ENCODE measurements at places on chromosomes 1 and 21.
A peak's percentile ranks its signal among the peaks of the same experiment; 100 is the strongest.

DNA sequence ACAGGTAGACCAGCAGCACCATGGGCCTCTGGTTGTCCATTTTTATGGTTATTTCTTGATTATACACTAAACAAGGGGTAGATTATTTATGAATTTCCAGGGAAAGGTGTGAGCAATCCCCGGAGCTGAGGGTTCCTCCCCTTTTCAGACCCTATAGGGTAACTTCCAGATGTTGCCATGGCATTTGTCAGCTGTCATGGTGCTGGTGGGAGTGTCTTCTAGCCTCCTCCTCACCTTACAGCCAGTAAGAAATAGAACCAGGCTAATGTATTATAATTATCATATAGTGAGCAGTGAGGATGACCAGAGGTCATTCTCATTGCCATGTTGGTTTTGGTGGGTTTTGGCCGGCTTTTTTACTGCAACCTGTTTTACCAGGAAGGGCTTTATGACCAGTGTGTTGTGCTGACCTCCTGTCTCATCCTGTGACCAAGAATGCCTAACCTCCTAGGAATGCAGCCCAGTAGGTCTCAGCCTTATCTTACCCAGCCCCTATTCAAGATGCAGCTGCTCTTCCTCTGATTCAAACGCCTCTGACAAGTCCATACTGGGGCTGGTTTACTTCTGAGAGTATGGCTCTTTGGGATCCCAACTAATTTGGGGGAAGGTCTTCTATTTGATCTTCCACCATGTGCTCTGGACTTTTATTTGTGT, 13.5 kb upstream of the TINAGL1 start:
- no peak for DNase-seq

GRCh38 chr21:33924766-33925100, 9.1 kb upstream of the ATP5PO start:
- peak; percentile 63 for DNase-seq

- DNase-seq = no peak
Observed at GRCh38 chr1:35560256-35561225, 2.9 kb downstream of the NCDN start.

- DNase-seq = no peak
Observed at GRCh38 chr1:237851210-237851845, 39.4 kb downstream of the ZP4 start.

DNA sequence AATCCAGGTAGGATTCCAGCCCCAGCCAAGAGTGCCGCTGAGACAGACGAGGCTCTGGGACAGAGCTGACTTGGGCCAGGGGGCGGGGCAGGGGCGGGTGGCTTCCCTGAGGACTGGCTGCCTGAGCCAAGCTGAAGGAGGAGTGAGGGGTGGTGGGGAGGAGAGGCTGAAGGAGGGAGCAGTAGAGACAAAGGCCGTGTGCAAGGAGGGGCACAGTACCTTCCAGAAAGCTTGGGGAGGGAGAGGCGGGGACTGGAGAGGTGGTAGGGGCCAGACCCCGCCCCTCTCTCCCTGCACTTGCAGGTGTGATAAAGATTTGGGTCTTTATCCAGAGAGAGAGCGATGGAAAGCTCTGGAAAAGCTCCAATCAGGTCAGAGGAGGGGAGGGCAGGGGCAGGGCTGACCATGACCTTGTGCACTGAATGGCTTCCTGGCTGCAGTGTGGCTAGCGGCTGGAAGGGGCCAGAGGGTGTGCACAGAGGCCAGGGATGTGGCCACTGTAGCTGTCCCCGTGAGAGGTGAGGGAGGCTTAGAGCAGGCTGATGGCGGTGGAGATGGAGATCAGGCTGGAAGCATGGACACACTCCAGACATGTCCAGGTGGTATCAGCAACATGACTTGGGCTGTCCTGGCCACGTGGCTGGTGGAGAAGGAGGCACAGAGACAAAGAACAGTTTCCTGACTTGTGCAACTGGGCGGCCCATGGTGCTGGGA, 6.7 kb upstream of the EPHA8 start:
- no peak for DNase-seq

DNA sequence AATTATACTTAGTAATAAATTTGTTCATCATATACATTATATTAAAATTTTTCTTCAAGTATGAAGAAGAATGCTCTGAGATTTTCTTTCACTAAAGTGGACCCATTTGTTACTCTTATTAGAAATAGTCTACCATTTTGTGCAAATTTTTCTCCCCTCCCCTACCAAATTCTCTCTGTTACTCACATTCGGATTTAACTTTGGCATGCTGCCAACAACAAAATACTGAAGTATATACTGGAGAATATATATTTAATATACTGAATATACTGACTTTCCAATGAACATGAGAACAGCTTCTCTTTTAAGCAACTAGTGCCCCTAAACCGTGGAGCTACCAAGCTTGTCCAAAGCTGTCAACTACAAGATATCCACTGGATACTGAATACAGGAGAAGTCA, 57.2 kb downstream of the CENPF start:
- no peak for DNase-seq

DNA sequence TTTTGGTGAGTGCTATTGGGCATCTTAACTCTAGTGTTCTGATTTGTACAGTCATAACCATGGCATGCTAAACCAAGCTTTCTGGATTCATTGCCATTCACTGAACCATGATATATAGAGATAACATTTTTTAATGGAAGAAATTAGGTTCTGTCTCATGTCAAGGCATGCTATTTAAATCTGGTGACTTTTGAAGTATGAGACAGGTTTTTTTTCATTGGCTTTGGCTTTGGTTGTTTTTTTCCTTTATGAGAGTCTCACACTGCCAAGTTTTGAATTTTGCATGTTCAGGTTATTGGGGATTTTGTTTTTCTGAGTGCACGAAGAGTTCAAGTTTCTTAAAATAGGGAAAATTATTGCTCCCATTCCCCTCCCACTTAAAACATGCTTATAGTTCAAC, 141.3 kb upstream of the ADAMTS5 start:
- DNase-seq = no peak

GRCh38 chr1:118073648-118074435, 111.2 kb downstream of the SPAG17 start:
- DNase-seq = no peak

DNA sequence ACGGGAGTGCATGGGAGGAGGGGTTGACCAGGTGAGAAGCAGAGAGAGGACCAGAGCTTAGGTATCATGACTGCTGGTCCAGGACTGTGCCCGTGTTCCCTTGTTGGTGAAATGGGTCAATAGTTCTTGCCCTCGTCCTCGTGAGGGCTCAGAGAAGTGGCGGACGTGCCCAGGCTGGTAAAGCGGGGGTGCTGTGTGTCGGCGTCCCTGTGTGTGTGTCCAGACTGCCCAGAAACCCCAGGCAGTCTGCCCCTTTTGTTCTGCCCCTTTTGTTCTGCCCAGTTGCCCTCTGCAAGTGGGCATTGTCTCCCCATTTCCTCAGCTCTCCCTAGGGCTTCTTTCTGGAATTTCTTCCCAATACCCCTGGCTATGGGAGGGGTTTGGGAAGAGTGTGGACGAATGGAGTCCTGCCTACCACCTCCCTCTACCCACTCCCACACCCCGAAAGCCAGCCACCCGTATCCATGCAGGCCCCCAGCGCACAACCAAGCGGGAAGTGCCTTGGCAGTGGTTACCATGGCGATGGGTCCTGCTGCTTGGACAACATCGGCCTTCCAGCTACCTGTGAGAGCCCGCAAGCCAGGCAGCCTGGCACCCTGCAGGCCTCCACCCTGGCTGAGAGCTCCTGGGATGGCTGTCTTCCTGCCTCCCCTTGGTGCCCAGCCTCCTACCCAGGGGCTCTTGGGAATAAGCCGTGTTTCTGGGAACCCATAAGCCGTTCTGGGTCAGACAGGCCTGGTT, 34.7 kb downstream of the ACOT11 start:
- no peak for DNase-seq

- DNase-seq = no peak
Observed at GRCh38 chr1:16120940-16121410, 34.9 kb downstream of the EPHA2 start.

DNA sequence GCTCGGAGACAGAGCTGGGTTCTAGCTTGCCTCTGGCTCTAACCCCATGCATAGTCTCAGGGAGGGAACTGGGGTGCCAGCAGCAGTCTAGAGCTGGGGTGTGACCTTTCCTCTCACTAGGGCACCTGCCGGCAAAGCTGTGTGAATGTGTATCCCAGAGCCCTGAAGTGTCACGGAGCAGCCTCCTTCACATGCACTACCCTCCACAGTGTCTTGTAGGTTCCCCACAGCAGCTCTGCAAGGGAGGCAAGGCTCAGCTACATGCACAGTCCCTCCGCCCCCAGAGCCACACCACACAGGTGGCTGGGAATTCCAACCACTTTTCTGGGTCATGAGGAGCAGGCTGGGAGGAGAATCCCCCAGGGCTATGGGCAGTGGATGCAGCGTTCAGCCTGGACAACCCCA, 7.7 kb upstream of the HPCA start:
- no peak for DNase-seq

DNA sequence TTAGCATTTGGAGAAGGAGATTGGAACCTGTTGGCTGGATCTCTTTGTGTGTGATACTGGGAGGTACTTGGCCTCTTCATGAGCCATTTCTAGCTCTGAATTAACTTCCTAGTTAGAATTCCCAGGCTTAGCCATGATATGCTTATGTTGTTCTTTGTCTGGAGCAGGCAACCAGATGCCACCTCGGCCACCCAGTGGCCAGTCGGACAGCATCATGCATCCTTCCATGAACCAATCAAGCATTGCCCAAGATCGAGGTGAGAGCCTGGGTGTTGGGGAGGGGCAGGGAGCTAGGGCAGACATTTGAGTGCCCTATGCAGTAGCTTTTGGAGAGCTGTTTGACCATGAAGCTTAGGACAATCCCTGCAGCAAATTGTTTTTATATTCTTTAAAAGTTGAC, 26.5 kb upstream of the PIGV start:
- DNase-seq = no peak

DNA sequence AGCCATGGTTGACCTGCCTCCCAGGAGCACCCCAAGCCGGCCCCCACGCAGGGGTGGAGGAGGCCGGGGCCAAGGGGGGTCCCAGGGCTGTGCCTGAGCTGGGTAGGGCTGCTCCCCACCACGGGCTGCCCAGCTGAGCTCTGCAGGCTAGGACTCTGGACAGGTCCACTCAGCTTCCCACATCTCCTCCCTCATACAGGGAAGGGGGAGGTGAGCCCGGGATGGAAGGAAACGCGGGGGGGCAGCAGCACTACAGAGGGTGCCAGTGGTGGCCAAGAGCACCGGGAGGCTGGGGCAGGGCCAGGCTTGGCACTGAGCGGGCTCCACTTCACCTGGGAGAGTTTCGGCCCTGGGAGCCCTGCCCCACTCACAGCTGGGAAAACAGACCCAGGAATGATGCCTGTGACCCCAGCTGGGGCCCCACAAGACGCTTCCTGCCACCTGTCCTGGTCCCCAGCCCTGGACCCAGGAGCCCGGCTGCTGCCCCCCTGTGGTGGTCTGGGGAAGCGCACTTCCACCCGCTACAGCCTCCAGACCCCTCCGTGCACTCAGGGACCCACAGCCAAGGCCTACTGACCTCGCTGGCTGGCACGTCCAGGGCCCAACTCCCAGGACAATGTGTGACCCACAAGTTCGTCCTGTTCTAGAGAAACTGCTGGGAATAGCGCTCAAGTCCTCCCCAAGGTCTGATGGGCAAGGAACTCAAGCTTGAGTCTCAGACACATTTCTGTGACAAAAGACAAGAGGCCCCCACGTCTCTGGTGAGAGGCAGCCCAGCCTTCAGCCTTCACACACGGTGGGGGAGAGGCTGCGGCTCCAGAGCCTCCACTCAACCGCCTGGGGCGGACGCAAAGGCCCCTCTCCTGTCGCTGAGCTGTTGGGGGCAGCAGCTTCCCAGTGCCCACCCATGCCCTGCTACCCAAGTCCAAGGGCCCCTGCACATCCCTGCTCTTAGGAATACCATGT, 3.0 kb downstream of the AURKAIP1 start:
- peak; percentile 94 for DNase-seq

GRCh38 chr1:155080312-155081228, 1.9 kb downstream of the EFNA3 start:
- DNase-seq = no peak

DNA sequence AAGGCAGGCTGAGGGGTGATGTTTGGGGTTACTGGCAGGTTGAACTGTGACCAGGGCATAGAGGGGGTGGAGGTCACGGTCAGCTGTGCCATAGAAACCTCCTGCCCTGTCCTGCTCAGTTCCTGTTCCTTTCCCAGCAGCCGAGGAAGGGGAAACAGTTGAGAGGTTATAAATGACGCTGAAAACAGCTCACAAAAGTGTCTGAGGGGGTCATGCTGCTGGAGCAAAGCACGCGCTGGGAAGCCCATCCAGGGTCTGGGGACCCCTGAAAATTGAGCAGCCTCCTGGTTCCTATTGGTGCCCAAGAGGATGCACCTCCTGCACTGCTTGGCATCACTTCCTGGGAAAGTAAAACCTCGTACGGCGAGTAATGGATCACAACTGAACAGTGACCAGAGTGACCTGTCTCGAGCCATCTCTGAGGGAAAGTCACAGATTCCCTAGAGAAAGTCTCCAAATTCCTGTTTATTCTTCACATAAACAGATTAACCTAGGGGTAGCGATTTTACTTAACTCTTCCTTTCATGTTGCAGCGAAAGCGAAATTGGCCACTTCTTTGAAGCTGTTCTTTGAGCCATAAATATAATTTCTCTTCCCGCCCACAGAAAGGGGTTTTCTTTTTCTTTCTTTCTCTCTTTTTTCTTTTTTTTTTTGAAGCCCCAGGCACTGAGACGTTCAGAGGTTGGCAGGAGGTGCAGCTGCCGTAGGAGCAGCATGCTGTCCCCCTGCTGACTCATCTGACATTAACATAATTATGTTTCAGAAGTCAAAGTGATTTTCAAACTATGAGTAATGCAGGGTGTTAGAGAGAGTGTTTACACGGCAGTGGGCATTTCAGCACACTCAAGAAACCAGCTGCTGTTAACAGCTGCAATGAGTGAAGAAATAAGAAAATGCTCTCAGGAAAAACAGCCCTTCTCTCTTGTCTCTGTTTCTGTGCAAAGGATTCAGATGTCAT, 41.8 kb upstream of the ATF3 start:
- DNase-seq = peak; percentile 72

DNA sequence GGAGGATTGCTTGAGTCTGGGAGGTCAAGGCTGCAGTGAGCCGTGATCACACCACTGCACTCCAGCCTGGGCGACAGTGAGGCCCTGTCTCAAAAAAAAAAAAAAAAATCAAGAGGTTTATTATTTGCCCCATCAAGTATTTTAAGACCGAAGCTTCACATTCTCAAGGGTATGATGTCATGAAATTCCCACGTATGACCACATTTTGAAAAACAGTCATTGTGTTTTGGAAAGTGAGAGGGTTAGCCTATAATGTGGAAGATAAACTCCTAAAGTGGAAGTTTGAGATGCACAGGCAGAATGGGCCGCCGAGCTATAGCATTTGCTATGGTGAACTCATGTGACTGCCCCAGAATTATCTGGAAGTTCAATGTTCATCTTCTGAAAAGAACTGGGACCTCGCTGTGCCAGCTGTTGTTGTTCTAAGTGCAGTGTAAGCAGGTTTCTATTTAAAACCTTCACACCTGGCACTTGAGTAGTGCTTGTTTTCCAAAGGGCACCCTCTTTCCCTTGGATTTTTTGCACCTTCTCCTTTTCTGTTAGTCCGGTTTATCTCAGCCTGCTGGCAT, 96.9 kb upstream of the SLC25A33 start:
- no peak for DNase-seq
